ENCODE measurements at places on chromosomes 16 and 17.

DNA sequence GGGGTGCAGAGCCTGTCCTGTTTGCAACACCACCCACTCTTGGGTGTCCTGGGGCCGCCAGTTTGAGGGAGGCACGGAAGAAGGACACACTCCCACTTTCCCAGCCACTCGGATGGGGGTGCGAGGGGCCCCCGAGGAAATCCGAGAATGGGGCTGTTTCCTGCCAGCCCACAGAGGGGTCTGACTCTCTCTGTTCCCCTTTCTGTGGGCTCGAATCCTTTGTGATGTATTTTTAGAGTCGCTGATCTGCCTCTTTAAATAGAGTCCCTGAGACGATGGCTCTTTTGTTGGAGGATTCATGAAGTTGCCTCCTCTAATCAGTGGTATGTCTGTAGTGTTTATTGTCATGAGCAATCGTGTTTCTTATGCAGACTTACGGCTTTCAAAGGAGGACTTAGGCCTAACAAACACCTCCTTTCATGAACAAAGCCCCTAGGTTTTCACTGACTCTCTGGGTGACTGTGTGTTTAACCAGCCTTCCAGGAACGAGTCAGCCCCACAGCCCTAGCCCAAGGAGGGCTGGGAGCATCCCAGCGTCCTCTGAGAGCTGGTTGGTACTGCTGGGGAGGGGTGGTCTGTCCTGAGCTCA is 29.1 kb downstream of the CIBAR2 start:
- no peak for DNase-seq

- DNase-seq, result no peak
Observed at GRCh38 chr16:82329504-82330192, 159.6 kb upstream of the MPHOSPH6 start.

- DNase-seq, result no peak
Observed at GRCh38 chr16:17301593-17302135, 169.1 kb downstream of the XYLT1 start.

- DNase-seq, result no peak
Observed at GRCh38 chr17:36926226-36926625, 11.0 kb upstream of the LHX1 start.

- DNase-seq, result no peak
Observed at GRCh38 chr16:72819345-72819744, 228.6 kb downstream of the ZFHX3 start.

GRCh38 chr16:24694931-24695330 is 34.5 kb upstream of the TNRC6A start:
- no peak for DNase-seq

- DNase-seq, result peak; percentile 33
Observed at GRCh38 chr17:78316867-78317789, 42.7 kb downstream of the SOCS3 start.

DNA sequence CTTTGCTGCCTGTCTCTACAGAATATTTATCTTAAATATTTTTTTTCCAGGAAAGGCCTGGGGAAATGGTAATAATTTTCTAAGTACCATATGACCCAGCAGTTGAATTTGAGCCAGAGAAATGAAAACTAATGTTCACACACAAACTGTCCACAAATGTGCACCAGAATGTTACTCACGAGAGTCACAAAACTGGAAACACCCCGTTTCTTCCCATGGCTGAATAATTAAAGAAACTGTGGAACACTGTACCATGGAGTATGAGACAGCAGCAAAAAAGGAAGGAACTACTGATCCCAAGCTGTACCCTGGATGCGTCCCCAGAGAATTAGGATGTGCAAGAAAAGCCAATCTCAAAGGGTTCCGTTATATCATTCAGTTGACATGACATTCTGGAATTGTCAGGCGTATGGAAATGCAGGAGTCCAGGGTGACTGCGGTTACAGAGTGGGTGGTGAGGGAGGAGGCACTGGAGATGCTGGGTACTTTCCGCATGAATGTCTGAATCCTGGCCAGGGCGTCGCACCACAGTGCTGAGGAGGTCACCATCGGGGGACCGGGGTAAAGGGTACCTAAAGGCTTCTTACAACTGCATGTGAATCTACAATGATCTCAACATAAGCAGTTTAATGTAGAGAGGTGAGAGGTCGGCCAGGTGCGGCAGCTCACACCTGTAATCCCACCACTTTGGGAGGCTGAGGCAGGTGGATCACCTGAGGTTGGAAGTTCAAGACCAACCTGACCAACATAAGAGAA is 34.5 kb downstream of the USP22 start:
- no peak for DNase-seq

GRCh38 chr17:46264456-46265198 is 30.3 kb upstream of the LRRC37A start:
- peak; percentile 38 for DNase-seq

DNA sequence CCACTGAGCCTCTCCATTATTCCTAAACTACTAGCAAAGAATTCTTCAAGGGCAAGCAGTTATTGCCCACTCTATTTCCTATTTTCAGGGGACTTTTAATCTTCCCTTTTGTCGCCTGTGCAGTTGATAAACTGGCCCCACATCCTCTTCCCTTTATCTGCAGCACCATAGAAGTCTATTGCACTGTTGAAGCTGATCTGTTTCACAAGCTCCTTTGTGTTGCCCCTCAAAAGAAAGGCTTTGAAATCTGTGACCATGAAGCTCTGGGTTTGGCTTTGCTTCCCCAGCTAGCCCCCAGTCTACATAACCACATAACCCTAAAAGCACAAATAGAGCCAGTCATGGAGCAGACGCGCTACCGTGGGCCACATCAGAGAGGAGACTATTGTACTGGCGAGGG is 37.1 kb downstream of the CDRT15 start:
- DNase-seq, result no peak

DNA sequence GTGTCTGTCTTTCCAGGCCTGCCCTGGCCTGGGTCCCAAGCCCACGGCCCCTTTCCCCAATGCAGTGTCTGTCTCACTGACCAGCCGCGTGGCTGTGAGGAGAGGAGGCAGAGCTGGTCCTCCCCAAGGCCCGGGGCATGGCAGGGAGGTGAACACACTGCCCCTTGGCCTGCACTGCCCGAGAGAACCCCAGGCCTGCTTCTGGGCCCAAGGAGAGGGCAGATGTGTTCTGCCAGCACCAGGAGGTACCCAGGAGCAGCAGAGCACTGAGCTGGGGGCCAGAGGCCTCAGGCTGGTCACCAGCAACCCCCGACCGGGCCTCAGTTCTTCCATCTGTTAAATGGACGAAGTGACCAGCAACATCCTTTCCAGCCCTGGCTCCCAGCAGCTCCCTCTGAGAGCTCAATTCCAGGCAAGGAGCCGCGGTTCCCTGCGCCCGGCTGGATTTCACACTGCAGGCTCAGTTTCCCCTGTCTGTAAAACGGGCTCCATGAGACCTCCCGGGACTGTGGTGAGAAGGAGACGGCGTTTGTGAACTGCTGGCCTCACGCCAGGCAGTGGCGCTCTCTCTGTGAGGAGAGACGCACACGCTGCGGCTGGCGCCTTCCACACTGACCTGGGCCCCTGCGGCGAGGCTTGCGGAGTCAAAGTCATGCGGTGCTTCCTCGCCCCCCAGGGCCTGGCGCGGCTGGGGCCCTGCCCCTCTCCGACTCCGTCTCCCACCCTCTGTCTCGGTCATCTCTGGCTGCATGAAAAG is 8.1 kb upstream of the ZFPM1 start:
- no peak for DNase-seq

- DNase-seq, result peak; percentile 56
Observed at GRCh38 chr16:87324411-87325275, 7.5 kb upstream of the C16orf95 start.

GRCh38 chr16:22942811-22943210 is 128.8 kb downstream of the HS3ST2 start:
- no peak for DNase-seq

DNA sequence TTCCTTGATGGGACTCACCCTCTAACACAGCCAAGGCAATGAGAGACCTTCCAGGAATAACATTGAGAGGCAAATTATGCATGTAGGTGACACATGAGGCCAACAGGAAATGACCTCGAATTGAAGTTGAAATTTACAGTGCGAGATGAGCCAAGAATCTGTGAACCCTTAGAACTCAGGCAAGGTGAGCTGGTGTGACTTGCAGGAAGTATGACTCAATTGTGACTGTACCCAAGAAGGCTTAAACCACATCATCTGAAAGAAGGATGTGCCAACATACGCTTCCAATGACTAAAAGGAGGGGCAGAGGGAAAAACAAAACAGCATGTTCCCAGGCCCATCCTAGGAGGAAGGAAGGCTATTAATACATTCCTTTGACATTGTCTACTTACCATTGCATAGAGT is 44.8 kb downstream of the PITPNC1 start:
- DNase-seq, result peak; percentile 70

DNA sequence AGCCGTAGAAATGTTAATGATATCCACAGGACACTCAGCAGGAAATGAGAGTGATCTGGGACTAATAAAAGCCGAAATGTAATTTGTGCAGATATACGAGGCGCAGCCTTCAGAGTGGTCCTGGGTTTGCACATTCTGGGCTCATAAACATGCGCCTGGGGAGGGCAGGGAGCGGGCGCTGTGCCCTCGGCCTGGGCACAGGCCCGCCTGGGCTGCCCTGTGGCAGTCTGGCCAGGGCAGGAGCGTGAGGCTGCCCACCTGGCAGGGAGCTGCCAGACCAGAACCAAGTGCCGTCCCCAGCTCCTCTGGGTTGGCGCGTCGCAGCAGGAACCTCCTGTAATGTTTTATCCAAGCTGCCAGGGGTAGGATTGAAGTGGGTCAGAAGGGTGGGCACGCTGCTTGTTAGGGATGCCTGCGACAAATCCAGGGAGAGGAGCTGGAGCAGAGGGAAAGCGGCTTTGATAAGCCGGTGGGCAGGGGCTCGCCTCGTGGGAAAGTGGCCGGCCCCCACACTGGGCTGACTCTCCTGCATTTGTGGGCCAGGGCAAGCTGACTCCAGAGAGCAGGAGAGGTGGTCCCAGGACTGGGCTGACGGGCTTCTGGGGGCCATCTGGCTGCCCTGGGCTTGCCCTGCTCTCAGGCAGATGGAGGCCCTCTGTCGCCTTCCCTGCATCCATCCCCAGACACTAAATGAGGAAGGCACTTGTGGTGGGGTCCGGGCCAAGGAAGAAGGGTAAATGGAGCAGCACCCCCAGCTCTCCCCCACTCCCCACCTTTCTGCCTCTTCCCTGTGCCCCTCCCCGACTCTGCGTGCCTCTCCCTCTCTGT is 45.9 kb downstream of the SREBF1 start:
- no peak for DNase-seq

DNA sequence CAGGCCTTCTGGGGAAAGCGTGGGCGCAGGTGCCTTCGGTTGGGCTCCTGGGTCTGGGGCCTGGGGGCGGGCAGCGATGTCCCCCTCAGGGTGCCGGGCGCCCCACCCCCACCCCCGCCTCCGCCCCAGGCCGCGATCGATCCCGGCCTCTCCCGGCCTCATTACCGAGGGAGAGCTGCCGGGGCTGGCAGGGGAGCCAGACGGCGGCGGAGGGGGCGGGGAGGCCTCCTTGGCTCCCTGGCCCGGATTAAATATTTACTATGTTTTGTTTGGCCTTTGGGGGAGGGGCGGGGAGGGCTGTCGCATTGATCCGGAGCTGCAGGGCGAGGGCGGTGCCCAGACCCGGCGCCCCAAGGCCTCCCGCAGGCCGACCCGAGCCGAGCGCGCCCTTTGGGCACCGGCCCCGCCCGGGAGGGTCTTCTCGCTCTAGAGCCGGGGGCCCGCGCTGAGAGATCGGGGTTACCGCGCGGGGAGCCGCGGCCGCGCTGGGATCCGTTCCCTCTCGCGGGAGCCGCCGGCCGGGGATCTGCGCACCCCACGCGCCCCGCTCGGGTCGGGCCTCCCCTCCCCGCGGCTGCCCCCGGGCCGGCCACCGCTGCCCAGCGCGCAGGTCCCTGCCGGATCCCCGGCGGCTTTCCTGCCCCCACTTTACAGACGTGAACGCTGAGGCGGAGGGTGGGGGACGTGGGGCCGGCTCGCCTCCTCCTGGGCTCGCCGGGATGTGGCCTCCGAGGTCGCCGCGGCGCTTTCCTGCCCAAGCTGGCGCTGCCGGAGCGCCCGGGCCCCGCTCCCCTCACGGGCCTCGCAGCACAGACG is 27.0 kb downstream of the RTN4RL1 start:
- DNase-seq, result peak; percentile 27

GRCh38 chr17:33324736-33325135 is 31.6 kb upstream of the ASIC2 start:
- DNase-seq, result no peak

GRCh38 chr16:78778101-78779004 is 678.9 kb downstream of the WWOX start:
- peak; percentile 77 for DNase-seq

- DNase-seq, result no peak
Observed at GRCh38 chr16:6020162-6020985, 922.8 kb upstream of the EEF2KMT start.

- peak; percentile 22 for DNase-seq
Observed at GRCh38 chr16:69338557-69339288, 641 bp downstream of the COG8 start.

DNA sequence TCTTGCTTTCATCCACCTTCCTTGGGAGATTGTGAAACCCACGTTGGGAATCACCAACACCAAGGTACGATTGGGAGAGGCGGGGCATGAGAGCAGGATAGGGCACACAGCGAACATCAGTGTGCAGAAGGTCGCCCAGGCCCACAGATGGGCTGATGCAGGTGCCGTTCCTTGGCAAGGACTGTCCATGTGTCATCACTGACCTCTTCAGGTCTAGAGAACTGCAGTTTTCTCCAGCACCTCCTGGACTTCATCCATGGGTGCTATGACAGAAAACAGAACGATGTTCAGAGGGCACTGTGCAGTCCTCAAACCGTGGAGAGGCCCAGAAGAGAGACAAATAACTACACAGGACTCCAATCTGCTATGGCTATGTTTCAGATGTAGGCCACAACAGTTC is 23.9 kb upstream of the TAT start:
- DNase-seq, result no peak

DNA sequence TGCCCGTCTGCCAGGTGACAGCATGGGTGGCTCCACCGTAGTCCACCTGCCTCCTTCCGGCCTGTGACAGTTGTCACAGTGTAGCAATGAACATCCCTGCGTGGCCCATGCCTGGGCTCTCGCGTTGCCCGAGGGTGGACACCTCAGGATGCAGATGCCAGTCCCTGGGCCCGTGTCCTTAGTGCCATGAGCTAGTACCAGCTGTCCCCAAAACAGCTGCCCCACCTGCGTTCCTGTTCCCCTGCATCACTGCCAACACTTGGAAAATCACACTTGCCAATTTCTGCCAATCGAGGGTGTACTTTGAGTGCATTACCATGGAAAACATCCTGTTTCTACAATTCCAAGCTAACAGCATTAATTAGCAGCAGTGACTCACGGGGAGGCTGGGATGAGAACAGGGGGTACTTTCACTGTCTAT is 9.0 kb upstream of the C16orf95 start:
- no peak for DNase-seq

DNA sequence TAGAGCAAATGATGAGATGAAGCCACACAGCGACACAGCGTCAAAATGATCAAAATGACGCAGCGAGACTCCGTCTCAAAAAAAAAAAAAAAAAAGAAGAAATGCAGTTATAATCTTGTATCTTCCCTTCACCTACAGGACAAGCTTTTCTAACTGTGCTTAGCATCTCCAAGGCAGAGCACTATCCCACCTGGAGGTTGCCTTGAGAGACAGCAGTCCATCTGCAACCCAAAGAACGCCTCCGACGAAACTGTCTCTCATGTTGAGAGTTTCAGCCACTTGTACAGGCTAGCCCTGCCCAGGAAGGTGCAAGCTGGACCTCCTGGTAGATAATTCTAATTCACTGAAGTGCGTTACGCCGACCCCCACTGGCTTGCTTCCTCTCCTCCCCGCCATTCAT is 46.7 kb upstream of the GCSH start:
- no peak for DNase-seq

All from activated CD4-positive, alpha-beta T cell treated with anti-CD3 and anti-CD28 coated beads for 36 hours (primary cell).